CMK (cell line): ENCODE measurements at places on chromosomes 5 and 9.
A peak's percentile ranks its signal among the peaks of the same experiment; 100 is the strongest.

DNA sequence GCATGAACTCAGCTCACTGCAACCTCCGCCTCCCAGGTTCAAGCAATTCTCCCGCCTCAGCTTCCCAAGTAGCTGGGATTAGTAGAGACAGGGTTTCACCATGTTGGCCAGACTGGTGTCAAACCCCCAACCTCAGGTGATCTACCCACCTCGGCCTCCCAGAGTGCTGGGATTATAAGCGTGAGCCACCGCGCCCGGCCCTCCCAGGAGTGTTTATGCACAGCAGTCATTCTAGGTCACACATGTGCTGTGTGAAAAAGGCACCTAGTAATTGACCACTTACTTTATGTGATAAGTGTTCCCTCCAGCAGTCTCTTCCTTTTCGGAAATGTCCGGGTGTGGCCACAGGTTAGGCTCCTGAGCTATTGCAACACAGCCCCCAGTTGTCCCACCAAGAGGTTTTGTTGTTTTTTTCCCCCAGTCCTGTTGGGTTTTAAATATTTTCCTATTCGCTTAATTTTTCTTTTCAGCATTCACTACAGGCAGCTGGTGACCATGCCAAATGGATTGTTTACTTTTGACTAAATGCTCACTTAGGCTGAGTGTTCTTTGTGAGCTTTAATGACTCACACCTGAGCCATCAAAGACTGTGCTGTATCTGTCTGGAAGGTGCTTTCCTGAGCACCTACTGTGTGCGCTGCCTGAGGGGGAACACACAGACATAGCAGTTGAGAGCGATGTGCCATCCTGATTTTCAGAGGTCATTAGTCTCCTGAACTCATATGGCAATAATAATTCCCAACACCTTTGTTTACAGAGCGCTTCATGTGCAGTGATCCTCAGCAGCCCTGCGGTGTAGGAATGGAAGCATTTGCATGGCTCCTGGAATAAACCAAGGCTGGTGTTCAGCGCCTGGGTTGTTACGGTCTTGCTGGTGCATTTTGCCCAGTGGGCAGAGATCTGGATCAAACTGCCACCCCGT, 94.3 kb downstream of the MVB12B start:
- no peak for DNase-seq

GRCh38 chr5:172828911-172829431, 5.1 kb upstream of the ERGIC1 start:
- no peak for DNase-seq

- peak; percentile 41 for DNase-seq
These were observed 485 bp downstream of the TGFBR1 start for GRCh38 chr9:99105152-99106043.

- DNase-seq = no peak
These were observed 52.8 kb downstream of the ROR2 start for GRCh38 chr9:91897201-91897600.

DNA sequence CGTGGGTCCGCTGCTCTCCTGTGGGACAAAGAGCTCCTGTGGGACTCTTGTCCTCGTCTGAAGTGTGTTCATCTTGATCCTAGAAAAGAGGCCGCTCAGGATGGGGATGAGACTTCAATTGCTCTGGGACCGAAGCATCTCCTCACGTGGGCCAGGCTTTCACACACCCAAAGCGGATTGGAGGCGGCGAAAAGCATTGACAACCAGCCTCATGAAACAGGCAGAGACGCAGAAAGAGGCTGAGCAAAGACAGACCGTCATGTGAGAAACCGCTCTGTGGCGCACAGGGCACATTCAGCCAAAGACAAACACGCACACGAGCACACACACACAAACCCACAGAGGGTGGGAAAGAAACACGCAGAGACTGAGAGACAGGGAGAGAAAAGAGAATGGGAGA, 479.5 kb downstream of the SPATA31A7 start:
- no peak for DNase-seq

GRCh38 chr5:134449167-134449566, 37.5 kb upstream of the CDKN2AIPNL start:
- DNase-seq = no peak

DNA sequence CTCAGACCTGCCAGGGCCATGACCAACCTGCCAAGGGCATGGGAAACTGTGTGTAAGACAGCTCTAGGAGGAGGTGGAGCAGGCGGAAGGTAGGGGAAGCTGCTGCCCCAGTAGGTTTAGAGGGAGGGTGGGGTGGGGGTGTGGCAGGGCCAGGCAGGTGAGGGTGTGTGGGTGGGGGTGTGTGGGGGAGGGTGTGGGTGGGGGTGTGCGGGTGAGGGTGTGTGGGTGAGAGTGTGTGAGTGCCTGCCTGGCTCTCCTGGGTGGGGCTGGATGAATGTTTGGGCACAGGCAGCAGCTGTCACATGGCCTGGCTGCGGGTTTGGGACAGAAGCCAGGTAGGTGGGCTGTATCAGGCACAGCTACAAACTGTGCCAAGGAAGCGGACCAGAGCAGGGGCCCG, 8.8 kb upstream of the N4BP3 start:
- DNase-seq = no peak

DNA sequence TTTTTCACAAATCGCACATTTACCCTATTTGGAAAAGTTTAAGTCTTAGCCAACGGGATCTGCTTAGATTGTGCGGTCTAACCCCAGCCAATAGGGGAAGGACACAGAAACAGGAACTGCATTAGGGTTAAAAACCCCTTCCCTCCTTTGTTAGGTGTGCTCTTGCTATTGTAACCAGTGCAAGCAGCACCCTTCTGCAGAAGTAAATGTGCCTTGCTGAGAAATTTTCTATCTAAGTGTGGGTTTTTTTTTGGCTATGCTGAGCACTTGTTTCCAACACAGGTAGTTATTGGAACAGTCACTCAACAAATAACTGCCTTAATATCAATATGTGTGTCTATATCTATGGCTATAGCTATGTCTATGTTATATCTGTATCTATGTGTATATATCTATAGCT, 190.0 kb downstream of the TRIM32 start:
- DNase-seq = no peak

DNA sequence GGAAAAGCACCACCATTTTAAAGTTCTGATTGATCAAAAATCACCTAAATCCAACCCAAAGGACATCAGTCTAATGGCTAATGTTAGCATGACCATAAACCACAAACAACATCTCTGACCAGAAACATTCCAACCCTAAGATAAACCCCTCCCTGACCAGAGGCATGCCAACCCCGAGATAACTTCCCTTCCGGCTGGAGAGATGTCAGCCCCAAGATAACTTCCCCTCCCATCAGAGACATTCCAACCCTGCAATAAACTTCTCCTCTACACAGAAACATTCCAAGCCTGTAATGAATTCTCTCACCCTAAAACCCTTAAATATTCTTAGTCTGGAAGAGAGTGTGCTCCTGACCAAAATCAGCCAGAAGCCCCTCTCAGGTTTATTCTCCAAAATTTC, 364.3 kb downstream of the KCNN2 start:
- no peak for DNase-seq

- DNase-seq = peak; percentile 24
These were observed 126.2 kb upstream of the PLCXD3 start for GRCh38 chr5:41636605-41637004.

DNA sequence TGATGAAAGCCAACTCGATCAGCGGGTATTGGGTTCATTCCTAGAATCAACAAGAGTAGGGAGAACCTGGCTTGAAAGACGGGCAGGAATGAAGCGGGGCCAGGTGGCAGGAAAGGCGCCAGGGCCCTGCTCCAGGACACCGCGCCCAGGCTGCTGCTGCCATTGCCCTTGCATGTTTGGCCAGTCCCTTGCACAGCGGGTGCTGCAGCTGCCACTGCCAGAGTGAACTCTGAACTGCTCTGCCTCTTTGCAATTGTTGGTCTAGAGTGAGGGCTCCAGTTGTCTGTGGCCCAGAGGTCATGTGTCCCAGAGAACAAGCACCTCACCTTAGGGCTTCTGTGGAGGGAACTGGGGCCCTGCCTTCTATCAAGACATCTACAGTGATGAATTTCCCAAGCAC, 24.0 kb upstream of the CARTPT start:
- DNase-seq = no peak

DNA sequence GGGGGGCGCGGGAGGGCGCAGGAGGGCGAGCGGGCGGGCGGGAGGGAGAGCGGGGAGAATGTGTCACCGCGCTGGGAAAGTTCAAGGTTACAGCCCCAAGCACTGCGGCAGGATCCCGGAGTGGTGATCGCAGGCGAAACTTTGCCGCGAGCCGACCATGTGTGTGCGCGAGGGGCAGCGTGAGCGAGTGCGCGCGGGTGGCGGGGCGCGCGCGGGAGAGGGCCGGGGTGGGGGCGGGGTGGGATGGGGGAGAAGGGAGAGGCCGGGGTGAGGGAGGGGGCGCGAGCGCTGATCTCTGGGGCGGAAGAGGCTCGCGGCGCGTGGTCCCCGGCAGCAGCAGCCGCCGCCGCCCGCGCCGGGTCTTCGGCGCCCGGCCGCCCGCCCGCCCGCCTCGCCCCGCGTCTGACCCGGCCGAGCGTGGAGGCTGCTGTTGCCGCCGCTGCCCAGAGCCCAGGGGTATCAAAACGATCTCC, at the start of gene NFIB:
Gene NFIB, minus strand, starts transcription at position 191 of the 473 bp plus-strand sequence. CDS start 630 bp downstream, outside the sequence.
- no peak for DNase-seq

DNA sequence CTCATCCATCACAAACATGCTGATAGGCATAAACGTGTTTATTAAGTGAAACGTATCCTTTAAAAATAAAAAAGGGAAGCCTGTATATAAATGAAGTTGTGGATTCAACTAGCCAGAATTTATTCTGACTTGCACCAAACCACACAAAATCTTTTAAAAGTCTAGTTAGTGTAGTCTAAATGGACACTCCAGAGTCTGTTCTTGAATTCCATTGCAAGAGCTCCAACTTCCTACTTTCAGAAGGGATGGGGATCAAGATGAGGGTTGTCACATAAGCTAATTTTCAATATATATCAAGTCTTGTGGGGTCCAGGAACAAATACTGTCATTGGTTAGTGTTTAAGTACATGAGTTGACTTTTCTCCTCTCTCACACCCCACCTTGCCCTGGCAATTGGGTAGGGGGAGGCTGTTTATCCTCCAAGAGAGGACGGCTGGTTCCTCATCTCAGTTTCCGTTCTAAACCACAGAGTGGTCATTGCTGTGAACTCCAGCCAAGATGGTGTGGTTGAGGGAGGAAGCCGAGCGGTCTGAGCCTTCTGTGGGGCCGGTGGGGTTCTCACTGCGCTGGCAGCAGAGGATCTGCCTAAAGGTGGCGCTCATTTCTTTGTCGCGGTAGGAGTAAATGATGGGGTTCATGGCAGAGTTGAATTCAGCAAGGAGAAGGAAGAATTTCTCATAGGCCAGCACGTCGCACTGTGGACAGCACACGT, 163.2 kb downstream of the LPAR1 start:
- DNase-seq = peak; percentile 89

- no peak for DNase-seq
These were observed 100.4 kb downstream of the GLDC start for GRCh38 chr9:6545017-6545691.

GRCh38 chr9:93319301-93319991, 132.0 kb upstream of the FAM120A start:
- DNase-seq = no peak

- DNase-seq = no peak
These were observed 38.7 kb upstream of the CTSV start for GRCh38 chr9:97077452-97078295.

GRCh38 chr5:34554641-34555040, 101.5 kb upstream of the RAI14 start:
- no peak for DNase-seq

DNA sequence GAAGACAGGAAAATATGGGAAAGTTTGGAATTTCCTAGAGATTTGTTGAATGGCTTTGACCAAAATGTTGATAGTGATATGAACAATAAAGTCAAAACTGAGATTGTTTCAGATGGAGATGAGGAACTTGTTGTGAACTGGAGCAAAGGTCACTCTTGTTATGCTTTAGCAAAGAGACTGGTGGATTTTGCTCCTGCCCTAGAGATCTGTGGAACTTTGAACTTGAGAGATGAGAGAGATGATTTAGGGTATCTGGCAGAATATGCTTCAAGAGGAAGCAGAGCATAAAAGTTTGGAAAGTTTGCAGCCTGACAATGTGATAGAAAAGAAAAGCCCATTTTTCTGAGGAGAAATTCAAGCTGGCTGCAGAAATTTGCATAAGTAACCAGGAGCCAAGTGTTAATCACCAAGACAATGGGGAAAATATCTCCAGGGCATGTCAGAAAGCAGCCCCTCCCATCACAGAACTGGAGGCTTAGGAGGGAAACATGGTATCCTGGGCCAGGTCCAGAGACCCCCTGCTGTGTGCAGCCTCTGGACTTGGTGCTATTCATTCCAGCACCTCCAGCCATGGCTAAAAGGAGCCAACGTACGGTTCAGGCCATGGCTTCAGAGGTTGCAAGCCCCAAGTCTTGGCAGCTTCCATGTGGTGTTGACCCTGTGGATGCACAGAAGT, 114.3 kb upstream of the STARD4 start:
- no peak for DNase-seq

GRCh38 chr5:95672641-95673040, 10.2 kb downstream of the SPATA9 start:
- no peak for DNase-seq
